ENCODE measurements at places on chromosomes 13 and 19. TPM values are rescaled to one million over a fixed set of nuclear protein-coding genes. Genes with fewer than 3 reads are reported as not detected.
A peak's percentile ranks its signal among the peaks of the same experiment; 100 is the strongest.

- peak; percentile 50 for DNase-seq
Observed at GRCh38 chr19:11887611-11888531, at the start of gene ZNF69. ZNF69 (plus strand) TSS chr19:11887782; CDS start chr19:11887924, 142 bp downstream.

GRCh38 chr19:48645620-48646000, 377 bp downstream of the CA11 start:
- DNase-seq, result no peak

The ZNF627 gene
- total RNA-seq, result 24.0 TPM

- DNase-seq, result no peak
Observed at GRCh38 chr13:110416131-110417025, 109.3 kb downstream of the COL4A2 start.

DNA sequence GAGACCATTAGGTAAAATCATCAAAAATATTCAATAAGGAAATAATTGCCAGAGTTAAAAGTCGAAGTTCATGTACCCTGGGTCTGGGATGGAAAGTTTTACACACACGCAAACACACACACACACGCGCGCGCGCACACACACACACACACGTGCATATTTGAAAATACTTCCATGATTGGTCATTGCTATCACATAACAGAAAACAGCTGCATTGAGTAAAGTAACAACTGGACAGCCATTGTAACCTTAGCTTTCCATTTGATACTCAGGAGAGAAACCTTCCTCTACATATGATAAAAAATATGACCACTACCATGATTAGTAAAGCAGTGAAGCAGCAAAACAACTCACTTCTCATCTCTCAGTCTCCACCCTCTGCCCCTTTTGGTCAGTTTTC, 490.0 kb upstream of the SGCG start:
- DNase-seq, result no peak
